ENCODE measurements at places on chromosomes 3 and 15.

- peak; percentile 91 for DNase-seq
Observed at GRCh38 chr3:17151598-17152373, 267.0 kb downstream of the PLCL2 start.

DNA sequence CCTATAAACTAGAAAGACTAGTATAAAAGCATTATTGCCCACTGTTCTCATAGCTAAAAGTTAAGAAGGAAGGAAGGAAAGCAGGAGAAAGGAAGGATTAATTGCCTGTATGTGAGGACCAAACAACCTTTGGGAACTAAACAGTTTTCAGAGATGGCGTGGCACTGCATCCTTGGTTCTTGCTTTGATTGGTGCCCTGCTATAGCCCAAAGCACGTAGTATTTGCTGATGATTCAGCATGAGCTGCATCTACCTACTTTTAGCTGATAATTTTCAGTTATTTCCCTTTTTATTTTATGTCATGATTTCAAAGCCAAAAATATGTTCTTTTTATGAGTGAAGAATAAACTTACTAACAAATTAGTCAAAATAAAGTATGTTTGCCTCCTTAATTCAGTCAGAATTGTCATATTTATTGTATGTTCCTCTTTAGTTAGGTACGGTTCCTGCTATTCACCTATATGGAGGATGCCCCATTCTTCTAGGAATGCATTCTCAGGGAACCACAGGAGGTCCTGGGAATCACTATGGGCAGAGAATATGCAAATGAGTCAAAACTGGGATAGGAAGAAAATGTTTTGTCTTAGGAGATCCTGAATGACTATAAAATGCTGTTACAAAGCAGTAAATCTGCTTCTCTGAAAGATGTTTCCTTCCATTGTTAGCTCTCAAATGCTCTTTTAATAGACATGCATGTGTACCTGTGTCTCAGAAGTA is 65.4 kb upstream of the THSD4 start:
- no peak for DNase-seq

- peak; percentile 56 for DNase-seq
Observed at GRCh38 chr3:71710906-71711494, 14.2 kb downstream of the EIF4E3 start.

DNA sequence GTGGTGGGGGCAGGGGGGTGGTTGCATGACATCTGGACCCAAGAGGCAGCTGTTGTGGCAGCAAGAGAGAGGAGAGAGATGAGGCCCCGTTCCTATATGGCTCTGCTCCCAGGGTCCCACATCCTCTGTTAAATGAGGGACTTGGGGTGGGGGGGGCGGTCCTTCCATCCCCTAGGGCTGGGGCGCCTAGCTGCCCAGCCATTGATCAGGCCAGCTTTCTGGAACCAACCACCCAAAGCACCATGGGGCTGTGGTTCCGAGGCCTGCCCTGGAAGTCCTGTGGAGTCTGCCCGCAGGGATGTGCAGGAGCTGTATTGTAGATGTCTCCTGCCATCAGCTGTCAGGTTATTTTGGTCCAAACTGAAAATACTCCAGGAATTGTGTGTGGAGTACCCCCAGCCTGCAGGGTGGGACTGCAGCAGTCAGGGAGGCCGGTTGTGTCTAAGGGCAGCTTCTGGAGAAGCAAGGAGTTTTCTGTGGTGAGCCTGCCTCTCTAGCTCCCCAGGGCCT is 5.2 kb downstream of the FURIN start:
- DNase-seq, result no peak

- no peak for DNase-seq
Observed at GRCh38 chr3:102238362-102238761, 196.5 kb upstream of the ZPLD1 start.

GRCh38 chr3:123593381-123593780 is 8.5 kb upstream of the HACD2 start:
- no peak for DNase-seq

GRCh38 chr15:59170295-59171066 is 36.2 kb upstream of the LDHAL6B start:
- no peak for DNase-seq

DNA sequence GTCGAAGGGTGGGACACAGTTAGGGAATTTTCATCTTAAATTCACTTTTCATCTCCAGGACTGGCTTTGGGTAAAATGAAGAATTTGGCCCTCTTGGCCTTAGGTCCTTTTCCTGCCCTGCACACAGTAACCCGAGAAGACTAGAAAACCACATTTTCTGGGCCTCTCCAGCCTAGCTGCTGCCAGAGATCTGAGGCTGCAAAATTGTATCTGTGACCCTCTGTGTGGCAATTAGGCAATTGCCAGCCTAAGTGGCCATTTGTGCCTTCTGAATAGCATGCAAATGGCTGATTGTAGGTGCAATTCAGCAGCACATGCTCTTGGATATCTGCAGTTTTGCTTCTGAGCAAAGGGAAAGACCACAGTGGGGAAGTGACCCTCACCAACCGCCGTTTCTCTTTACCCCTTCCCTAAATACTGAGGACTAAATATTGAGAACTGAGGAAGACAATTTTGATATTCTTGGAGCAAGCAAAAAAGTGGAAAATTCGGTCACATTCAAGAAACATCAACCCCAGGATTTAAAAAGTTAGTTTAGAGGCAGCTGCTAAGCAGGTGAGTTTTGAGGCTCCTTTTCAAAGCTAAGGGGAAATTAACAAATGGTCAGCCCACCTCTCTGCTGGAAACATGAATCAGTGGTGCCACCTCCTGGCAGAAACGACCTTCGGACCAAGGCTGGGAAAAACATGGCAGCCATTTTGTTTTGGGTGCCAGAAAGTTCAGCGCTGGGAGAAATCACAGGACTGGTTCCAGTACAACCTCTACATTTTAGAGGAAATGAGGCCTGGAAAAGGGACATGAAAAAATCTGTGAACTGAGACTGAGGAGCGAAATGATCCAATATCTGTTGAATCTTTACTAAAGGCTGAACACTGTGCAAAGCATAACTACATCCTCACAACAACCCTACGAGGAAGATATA is 56.6 kb upstream of the PRTG start:
- no peak for DNase-seq

DNA sequence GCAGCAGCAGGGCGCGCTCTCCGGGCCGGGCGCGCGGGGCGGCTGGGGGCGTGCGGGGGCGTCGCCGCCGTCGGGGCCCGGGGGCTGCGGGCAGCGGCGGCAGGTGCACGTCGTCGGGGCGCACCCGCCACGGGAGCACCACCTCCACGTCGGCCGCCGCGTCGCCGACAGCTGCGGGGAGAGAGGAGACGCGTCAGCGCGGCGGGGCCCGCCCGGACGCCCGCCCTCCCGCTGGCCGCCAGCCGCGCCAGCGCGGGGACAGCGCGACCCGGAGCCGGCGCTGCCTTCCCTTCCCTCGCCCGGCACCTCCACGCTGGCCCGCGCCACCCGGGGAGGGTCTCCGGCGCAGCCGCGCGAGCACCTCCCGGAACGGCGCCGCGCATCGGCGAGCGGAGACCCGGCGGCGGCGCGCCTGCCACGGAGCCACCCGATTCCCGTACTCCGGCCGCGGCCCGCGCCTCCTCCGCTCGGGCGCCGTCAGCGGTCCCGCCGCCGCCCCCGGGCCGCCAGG is 481 bp downstream of the ADAMTS17 start:
- peak; percentile 51 for DNase-seq

GRCh38 chr3:115381573-115381912 is 234.5 kb upstream of the ZBTB20 start:
- DNase-seq, result no peak

DNA sequence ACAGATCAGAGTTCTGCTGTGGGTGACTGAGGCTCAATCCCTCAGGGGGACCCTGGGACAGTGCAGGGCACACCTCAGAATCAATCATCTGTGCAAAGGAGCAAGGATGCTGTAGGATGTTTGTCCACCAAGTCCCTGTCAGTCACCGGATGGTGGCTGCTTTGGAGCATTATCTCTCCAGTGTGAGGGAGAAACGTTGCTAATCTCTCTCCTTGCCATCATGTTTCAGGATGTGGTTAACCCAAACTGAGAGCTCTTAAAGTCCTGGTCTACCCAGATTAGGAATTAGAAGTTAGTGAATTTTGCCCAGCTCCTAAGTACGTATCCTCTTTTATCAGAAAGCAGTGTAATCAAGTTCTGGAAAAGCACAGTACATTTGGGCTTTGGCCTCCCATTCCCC is 26.2 kb upstream of the LRRC3B start:
- DNase-seq, result no peak

- no peak for DNase-seq
Observed at GRCh38 chr15:98983334-98983733, 24.3 kb downstream of the PGPEP1L start.

- no peak for DNase-seq
Observed at GRCh38 chr15:77112838-77113504, 42.1 kb upstream of the TSPAN3 start.

- no peak for DNase-seq
Observed at GRCh38 chr15:33963831-33964664, 4.2 kb upstream of the CHRM5 start.

DNA sequence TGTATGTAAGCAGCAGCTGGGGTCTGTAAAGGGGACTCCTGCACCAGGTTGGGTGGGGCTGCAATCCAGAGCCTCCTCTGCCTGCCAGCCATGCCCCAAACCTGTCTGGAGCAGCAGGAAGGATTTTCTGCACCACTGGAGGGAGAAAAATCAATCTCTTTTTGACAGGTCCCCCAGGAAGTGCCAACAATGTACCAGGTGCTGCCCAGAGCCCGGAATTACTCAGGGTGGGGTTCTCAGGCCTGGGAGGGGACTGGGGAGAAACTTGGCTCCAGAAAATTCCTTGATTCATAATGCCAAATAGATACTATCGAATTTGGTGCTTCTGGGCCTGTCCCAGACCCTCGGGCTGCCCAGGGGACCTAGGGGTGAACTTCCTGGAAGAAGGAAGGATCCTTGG is 52.6 kb downstream of the WNT7A start:
- no peak for DNase-seq

DNA sequence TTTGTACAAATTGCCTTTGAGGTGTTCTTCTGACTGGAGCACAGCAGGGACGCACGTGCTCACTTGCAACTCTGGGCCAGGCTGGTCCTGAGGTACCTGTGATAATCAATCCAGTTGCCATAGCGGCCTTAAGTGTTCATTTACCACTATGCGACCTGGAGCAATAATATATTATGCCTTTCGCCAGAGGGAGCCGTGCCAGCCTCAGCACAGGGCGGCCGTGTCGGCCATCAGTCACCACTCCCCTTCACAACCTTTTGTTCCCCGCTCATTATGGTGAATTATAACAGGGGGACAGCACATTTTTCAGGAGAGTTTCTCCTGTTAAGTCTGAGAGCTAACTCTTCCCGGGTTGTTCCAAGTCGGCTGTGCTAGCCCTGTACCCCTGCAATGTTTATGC is 289.7 kb downstream of the RORA start:
- DNase-seq, result no peak
